Trophoblast cell (in vitro differentiated cells and primary cell): ENCODE measurements at places on chromosomes 11 and 22.

- peak; percentile 39 for DNase-seq
These were observed 22.1 kb downstream of the STIM1 start for GRCh38 chr11:3877364-3878257.

GRCh38 chr11:69923641-69924307 is 104.6 kb upstream of the FGF3 start:
- DNase-seq: no peak

- no peak for DNase-seq
These were observed 827.5 kb upstream of the FAT3 start for GRCh38 chr11:91397134-91397468.

DNA sequence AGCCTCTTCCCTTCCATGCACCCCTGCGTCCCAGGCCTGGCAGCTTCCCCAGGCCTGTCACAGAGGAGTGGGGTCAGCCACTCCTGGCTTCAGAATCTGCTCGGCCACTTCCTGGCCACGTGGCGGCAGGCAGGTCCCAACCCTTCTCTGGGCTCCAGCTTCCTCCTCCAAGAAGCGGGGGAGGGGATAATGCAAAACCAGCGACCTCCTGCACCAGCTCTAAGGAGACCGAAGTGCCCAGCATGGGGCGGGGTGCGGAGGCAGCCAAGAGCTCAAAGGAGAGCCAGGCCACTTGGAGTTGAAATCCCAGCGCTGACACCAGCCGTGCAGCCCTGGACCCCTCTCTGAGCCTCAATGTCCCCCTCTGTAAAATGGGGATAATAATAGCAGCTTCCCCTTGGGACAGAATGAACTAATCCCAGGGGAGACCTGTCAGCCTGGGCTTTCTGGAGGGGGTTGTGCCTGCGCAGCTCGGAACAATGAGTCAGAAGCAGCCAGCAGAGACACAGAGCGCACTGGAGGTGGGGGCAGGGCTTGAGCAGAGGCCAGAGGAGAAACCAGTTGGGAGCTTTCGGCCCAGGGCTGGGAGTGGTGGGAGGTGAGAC is 22.8 kb upstream of the PICK1 start:
- peak; percentile 23 for DNase-seq

DNA sequence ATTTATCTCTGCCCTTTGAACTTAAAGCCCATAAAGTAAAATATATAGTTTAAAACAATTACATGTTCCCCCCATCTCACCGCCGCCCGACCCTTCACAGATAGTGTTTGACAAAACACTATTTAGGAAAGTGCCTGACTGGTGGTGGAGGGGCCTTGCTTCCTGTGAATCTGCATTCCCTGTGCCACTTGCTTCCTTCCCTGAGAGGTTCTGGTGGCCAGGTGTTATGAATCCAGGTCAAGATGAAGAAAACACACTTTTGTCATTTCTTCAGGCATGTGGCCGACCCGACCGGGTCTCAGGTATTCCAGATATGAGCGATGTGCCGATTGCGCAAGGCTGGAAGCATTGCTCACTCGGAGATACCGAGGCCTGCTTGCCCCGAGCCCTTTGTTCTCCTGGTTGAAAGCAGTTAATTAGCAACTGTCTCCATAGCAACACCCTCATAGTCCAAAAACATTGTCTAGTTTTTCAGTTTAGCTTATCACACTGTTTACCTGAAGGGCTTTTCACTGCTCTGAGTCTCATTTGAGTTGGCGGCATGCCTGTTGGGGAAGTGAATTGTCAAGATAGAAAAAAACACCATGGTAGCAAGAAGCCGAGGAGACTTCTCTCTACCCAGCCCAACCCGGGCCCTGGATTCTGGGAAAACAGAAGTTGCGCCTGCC is 128.3 kb downstream of the TEAD1 start:
- peak; percentile 100 for DNase-seq

GRCh38 chr11:111557425-111558111 is 17.0 kb downstream of the LAYN start:
- DNase-seq: peak; percentile 96

DNA sequence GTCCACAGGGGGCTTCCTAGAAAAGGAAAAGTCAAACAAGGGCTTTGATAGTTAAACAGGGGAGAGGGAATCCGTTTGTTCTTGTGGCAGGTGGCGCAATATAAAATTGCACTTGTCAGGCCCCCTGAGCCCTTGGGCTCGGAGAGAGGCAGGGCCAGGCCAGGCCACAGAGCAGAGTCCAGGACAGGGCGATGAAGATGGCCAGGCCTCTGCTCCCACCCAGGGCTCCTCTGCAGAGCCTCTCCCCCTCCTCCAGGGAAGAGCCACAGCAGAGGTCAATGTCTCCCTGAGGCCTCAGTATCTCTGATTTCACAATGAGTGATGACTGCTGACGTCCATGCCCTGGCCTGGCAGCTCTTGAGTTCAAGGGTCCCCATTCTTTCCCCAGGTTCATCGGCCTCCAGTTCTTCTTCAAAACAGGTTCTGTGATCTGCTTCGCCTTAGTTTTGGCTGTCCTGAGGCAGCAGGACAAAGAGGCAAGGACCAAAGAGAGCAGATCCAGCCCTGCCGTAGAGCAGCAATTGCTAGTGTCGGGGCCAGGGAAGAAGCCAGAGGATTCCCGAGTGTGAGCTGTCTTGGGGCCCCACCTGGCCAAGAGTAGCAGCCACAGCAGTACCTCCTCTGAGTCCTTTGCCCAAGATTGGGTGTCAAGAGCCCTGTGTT is 36.4 kb upstream of the TPBGL start:
- DNase-seq: no peak

GRCh38 chr11:12377106-12377823 is at the start of gene PARVA:
PARVA (plus strand) TSS chr11:12377571; CDS start chr11:12377648, 77 bp downstream.
- peak; percentile 91 for DNase-seq

DNA sequence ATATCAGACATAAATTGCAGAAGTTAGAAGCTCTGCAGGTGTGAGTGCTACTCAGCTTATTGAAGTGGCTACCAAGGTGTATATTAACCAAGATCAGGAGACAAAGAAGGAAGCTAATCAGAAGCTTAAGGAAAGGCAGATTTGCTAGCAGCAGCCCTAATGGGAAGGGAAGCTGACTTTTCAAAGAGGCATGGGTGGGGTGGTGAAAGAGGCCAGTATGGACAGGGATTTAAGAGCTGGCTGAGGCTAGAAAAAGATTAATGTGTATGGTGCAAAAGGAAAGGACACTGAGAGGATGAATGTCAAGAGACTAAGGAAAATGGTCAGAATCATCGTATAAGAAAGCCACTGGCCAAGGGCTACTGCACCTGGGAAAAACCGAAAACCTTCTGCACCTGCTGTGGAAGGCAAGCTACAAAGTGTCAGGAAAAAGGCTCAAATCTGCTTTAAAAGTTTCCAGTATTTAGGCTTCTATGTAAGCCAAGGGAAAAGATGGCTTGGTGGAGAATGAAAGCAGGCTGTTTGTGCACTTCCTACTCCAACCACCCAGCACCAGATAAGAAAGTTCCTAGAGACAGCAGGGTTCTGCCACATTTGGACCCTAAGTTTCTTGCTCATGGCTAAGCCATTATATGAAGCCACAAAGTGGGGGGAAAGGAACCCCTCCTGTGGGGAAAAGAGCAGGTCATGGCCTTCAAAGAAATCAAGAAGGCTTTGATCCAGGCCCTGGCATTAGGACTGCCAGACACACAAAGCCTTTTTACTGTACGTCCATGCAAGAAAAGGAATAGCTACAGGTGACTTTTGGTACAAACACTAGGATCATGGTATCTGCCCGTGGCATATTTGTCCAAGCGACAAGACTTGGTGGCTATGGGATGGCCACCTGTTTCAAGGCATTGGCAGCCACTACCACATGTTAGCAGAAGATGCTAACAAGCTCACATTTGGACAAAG is 40.9 kb upstream of the GLYAT start:
- DNase-seq: no peak

- peak; percentile 18 for DNase-seq
These were observed 17.7 kb downstream of the LRP5 start for GRCh38 chr11:68329978-68330699.
